ENCODE measurements at places on chromosomes 6 and 20.

DNA sequence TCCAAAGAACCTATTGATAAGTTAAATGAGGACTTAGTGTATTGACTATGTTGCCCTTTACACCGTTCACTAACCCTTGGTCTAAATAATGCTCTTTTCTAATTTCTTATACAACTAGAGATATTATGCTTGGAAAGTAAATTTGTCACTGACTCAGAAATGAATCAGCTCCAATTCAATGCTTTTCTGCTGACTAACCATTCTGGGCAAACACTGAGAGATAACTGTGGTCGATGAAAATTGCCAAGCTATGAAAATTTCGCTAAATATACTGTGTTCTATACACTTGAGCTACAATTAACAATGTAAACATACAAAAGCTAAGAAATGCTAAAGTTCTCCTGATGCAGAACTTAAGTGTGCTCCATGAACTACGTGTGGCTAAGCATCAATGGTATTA is 23.1 kb upstream of the FBXO9 start:
- peak; percentile 81 for DNase-seq

- peak; percentile 46 for DNase-seq
Measured at GRCh38 chr6:36633915-36634314, 39.8 kb downstream of the SRSF3 start.

- no peak for DNase-seq
Measured at GRCh38 chr20:20517296-20517695, 149.4 kb downstream of the INSM1 start.

GRCh38 chr20:1897541-1897940 is 2.3 kb downstream of the SIRPA start:
- DNase-seq = peak; percentile 86

- peak; percentile 48 for DNase-seq
Measured at GRCh38 chr20:57040924-57041323, 225.5 kb downstream of the BMP7 start.

GRCh38 chr6:54980511-54981275 is 134.1 kb downstream of the FAM83B start:
- no peak for DNase-seq

DNA sequence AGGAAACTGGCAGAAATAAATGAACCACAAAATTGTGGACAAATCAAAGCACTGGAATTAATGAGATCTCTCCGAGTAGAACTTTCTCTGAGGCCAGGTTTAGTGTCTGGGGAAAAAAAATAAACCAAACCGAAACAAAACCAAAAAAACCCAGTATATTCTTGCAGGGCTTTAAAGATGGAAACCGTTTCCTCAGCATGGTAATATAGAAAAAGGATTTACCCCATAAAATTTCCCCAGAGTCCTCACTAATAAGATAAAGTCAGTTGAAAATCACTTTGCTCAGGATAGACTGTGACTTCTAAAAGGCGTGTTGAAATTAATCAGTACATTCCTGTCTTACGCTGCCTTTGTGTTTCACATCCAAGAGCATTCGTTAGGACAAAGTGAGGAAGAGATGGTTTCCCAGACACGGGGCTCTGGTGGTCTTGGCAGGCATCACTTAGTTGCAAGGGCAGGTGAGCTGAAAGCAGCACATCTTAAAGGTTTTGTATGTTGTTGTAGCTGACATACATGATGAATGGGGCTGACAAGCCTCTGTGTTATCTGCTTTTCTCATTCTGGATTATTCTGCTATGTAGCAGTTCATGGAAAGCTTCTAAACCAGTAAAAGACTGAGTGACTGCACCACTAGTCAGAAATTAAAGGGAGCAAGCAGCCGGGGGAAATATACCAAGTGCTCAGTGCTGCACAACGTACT is 85.2 kb upstream of the PRL start:
- no peak for DNase-seq

- no peak for DNase-seq
Measured at GRCh38 chr6:132812756-132813172, 1.6 kb upstream of the RPS12 start.

DNA sequence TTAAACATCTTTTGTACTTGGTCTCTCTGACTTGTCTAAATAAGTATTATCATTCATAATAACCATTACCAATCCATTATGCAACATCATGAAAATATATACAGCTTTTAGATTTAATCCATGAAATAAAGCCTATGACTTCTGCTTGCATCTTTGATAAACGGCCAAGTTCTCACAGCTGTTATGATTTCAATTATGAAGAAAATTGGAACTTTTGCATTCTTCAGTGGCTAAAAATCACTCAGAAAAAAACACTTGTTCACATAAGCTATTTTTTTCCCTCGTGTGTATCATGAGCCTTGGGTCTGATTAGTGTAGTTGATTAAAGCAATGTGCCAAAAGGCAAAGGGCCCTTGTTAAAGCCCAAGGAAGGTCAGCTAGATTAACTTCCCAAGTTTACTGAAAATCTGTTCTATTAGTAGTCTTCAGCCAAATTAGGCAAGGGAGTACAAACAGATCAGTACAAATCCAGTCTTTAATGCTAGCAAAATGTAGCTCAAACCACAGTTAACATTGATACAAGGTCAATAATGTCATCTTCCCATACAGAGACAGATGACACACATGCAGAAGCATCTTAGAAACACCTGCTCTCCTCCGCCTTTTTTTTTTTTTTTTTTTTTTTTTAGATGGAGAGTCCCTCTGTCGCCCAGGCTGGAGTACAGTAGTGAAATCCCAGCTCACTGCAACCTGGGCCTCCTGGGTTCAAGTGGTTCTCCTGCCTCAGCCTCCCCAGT is 69.9 kb downstream of the SGK1 start:
- DNase-seq = no peak

DNA sequence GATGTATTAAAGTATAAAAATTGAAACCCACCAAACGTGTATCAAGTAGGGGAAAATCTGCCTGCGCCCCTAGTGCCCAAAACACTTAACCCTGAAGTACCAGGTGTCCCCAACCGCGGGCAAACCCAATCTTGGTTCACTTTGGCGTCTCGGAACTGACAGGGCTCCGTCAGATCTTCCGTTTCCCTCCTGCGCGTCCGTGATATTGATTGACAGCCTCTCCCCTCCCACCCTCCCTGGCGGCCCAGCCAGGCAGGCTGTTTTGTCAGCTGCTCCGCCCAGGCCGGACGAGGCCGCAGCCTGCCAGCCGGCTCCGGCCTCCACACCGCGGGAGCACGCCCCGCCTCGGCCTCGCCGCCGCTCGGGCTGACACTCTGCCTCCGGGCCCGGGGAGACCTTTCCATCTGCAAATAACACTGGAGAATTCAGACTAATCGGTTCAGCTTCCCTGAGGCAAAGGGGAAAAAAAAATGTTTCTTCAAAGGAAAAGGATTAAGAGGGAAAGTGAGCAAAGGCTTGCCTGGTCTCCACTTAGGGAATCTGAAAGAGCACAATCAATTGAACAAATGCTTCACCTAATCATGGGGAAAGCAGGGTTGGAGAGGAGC is 234.9 kb upstream of the MCHR2 start:
- DNase-seq = peak; percentile 55

GRCh38 chr20:23614163-23614562 is 8.4 kb upstream of the CST9 start:
- no peak for DNase-seq

- DNase-seq = no peak
Measured at GRCh38 chr6:7545316-7546019, 4.0 kb downstream of the DSP start.

Data from foreskin melanocyte (primary cell).